Stimulated activated CD8-positive, alpha-beta memory T cell treated with anti-CD3 and anti-CD28 coated beads, Interleukin-4, amount 100 ng/mL, for 4 hours (primary cell): ENCODE measurements at places on chromosomes 16 and 17.

DNA sequence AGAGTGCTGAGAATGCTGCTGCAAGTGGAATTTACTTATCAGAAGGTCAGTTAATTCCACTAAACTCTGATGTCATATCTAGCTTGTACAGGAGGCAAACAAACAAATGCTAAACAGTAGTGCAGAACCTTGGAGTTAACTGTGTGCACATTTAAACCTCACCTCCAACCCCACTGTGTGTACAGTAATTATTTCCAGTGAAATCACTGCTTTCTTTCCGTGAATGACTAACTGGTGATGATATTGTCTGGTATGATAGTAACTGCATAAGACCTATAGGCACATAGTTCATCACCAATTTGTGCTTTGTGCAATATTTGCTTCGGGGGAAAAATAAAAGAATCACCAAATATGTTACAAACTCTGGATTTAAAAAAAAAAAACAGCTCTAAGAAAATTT, 492.5 kb upstream of the HSBP1 start:
- no peak for DNase-seq

- DNase-seq, result no peak
Observed at GRCh38 chr17:63082952-63083351, 116.9 kb downstream of the TANC2 start.

DNA sequence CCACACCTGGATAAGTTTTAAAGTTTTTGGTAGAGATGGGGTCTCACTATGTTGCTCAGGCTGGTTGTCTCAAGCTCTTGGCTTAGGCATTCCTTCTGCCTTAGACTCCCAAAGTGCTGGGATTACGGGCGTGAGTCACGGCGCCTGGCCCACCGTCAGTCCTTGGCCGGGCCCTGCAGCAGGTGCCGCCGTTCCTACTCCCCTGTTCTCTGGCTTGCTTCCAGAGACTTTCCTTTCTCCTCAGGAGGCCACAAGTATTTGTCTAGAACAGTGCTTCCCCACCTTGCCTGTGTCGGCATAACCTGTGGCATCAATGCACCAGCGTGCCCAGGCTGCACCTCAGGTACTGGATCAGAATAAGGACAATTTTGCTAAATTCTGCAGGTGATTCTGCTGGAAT, 3.0 kb upstream of the MGAT5B start:
- no peak for DNase-seq

DNA sequence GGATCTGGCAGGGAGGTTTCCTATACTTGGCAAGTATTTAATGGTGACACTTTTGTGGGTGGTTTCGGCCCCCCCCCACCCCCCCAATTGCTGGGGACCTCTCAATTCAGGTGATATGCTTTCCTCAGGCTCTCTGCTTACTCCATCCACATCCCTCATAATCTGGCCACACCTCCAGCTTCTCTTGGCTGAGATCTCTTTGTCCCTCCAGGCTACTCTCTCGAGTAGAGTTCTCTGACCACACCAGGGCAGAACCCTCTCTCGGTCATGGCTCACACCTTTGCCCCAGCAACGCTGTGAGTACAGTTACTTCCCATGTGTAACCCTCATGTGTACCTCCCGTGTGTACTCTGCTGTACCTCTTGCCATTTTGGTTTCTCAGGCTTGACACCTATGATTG, 34.1 kb upstream of the SRSF1 start:
- no peak for DNase-seq

GRCh38 chr17:83129676-83130075, 50.3 kb downstream of the METRNL start:
- no peak for DNase-seq
